Ovary (tissue), 10 donors: ENCODE measurements at places on chromosomes 3 and 15. TPM values are rescaled to one million over a fixed set of nuclear protein-coding genes. Genes with fewer than 3 reads are reported as not detected.

Gene LXN
- total RNA-seq = 43.5 TPM

Gene CSPG5
- 0.18 TPM for total RNA-seq

GRCh38 chr3:152843955-152844354 lies 9.0 kb downstream of the P2RY1 start:
- H3K27ac ChIP-seq = no peak overlapping the region
- H3K36me3 ChIP-seq = no peaks in the 10 kb centered on the region
- no peak for DNase-seq
- no peak overlapping the region for H3K4me3 ChIP-seq
- no peaks in the 10 kb centered on the region for H3K27me3 ChIP-seq

Gene TTBK2
- total RNA-seq = 28.7 TPM

DNA sequence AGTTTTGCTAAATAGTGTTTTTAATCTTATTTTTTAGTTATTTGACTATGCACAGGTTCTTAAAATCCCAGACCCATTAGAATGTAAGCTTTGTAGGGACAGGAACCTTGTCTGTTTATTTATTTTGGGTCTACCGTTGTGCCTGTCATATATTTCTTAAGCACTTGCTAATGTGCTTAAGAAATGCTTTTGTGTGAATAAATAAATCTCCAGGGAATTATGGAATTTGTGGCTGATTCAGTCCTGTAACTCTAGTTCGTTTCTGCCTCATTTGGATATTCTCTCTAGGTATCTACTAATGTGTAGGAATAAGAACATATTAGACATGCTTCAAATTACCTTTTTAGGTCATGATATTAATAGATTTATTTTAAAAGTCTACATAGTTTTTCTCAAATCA lies 161.6 kb downstream of the LPP start:
- H3K4me3 ChIP-seq = no peak overlapping the region
- H3K4me1 ChIP-seq = peaks cover 6% of the 10 kb centered on the region
- no peak overlapping the region for H3K27ac ChIP-seq
- H3K27me3 ChIP-seq = no peaks in the 10 kb centered on the region

DNA sequence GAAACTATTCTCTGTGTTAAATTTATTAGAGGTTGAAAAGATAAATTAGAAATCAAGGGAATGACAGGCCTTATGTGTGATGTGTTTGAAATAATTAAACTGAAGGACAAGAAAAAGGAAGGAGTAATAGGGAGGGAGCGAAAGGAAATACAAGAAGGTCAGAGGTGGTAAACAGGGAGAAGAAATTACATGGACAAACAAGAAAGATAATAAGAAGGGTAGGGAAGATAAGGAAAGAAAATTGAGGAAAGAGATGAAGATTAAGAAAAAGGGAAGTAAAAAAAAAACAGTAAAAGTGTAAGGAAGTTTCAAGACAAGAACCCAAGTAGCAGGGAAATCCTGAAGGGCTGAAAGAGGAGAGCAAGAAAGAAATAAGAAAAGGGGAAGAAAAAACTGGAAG lies 26.2 kb upstream of the ANXA2 start:
- no peaks in the 10 kb centered on the region for H3K27me3 ChIP-seq
- H3K27ac ChIP-seq = no peak overlapping the region
- DNase-seq = no peak

Gene CCDC33
- total RNA-seq = not detected

- no peak overlapping the region for H3K27ac ChIP-seq
- H3K27me3 ChIP-seq = no peaks in the 10 kb centered on the region
- no peak for DNase-seq
- no peaks in the 10 kb centered on the region for H3K36me3 ChIP-seq
- no peaks in the 10 kb centered on the region for H3K4me1 ChIP-seq
- no peak overlapping the region for H3K4me3 ChIP-seq
Measured at GRCh38 chr3:148757238-148758215, 59.8 kb downstream of the AGTR1 start.

GRCh38 chr3:191342006-191342405 lies 11.7 kb upstream of the UTS2B start:
- no peaks in the 10 kb centered on the region for H3K36me3 ChIP-seq
- H3K27ac ChIP-seq = no peak overlapping the region
- H3K27me3 ChIP-seq = no peaks in the 10 kb centered on the region
- H3K4me3 ChIP-seq = no peak overlapping the region
- DNase-seq = no peak

DNA sequence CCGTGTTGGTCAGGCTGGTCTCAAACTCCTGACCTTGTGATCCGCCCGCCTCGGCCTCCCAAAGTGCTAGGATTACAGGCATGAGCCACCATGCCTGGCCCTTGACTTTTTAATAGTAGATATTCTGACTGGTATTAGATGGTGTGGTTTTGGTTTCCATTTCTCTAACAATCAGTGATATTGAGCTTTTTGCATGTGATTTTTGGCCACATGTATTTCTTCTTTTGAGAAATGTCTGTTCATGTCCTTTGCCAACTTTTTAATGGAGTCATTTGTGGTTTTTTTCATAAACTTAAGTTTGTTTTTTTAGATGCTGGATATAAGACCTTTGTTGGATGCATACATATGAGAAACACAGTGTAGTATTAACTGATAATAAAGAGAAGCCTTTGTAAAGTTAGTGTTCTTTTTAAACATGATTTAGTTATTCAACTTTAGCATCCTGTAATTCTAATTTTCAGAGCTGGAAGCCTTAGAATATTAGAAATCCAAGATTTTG lies 280.8 kb downstream of the RBMS3 start:
- H3K36me3 ChIP-seq = no peaks in the 10 kb centered on the region
- no peak for DNase-seq
- peaks cover 5% of the 10 kb centered on the region for H3K4me1 ChIP-seq
- H3K4me3 ChIP-seq = no peak overlapping the region
- H3K27ac ChIP-seq = no peak overlapping the region

- H3K4me1 ChIP-seq = no peaks in the 10 kb centered on the region
- DNase-seq = no peak
- H3K27ac ChIP-seq = no peak overlapping the region
- no peak overlapping the region for H3K4me3 ChIP-seq
Measured at GRCh38 chr3:189040656-189041335, 131.0 kb upstream of the TPRG1 start.

GRCh38 chr3:116103868-116104530 lies 341.3 kb downstream of the LSAMP start:
- H3K4me3 ChIP-seq = no peak overlapping the region
- no peaks in the 10 kb centered on the region for H3K27me3 ChIP-seq
- no peak overlapping the region for H3K27ac ChIP-seq

GRCh38 chr3:62378921-62379320 lies 5.6 kb upstream of the FEZF2 start:
- no peak overlapping the region for H3K4me3 ChIP-seq
- no peak for DNase-seq
- no peak overlapping the region for H3K27ac ChIP-seq

DNA sequence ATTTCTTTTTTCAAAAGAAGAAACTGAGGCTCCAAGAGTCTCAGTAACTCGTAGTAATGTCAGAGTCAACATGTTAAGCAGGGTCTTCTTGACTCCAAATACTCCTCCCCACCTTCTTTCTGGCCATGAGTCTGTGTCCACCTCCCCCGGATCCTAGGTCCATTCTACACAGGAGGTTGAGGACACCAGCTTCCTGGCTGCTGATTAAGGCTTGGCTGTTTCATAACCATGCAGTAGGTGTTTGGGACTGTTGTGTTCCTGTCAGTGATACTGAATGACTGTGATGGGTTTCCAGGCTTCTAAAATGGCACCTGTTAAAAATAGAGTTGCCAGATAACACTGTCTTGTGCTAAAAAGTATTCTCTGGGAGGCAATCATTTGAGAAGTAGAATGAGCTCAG lies 130.8 kb upstream of the IL12A start:
- H3K4me3 ChIP-seq = no peak overlapping the region
- H3K27me3 ChIP-seq = no peaks in the 10 kb centered on the region
- no peak for DNase-seq
- H3K36me3 ChIP-seq = no peaks in the 10 kb centered on the region

- H3K4me3 ChIP-seq = no peak overlapping the region
- H3K4me1 ChIP-seq = peaks cover 30% of the 10 kb centered on the region
- no peaks in the 10 kb centered on the region for H3K36me3 ChIP-seq
- no peak overlapping the region for H3K27ac ChIP-seq
- no peak for DNase-seq
Measured at GRCh38 chr3:150741497-150742140, 21.4 kb downstream of the SIAH2 start.

DNA sequence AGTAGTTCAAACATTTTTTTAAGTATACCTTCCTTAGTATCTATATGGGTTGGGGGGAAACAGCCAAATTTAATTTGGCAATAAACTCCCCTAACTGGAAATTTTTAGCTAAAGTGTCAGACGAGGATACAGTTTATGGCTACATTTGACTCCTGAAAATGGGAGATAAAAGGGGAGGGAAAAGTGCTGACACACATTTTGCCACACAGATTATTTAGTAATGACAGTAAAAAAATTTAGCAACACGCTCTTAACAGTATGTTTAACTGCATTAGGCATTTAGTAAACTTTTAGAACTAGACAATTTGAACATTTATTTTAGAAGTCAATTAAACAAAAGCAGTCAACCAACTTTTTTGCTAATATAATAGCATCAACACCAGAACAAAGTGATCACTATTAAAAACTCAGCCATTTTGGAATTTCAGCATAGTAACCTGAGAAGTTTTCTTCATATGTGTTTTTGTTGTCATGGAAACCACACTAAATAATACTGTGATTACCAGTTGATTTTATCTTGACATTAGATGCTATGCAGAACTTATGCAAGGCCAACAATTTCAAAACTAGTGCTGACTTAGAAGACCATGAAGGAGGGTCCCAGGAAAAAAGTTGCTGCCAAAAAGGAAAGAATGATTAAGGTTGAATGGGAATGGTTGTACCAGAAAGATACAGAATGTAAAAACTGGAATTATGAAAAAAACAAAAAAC lies 47.0 kb upstream of the TFG start:
- no peaks in the 10 kb centered on the region for H3K4me1 ChIP-seq
- DNase-seq = no peak
- no peaks in the 10 kb centered on the region for H3K27me3 ChIP-seq
- H3K4me3 ChIP-seq = no peak overlapping the region

Gene APOD
- 38.0 TPM for total RNA-seq
